ENCODE measurements at places on chromosomes 7 and 10.

- DNase-seq, result peak; percentile 2
Measured at GRCh38 chr7:142739923-142740492, 9.3 kb upstream of the PRSS1 start.

DNA sequence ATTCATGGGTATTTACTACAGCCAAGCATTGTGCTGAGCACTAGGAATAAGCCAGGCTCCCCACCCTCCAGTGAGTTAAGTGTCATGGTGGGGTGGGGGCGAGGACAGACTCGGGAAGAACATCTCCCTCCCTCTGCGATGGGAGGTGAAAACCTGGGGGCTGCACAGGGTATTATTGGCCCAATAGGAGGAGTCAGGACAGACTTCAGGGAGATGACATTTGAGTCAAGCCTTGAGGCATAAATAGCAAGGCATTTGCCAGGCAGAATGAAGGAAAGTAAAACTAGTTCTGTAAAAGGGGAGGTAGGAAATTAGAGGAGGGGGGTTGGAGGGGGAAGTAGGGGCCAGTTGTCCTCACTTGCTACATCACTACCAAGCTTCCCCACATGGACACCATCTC is 18.9 kb downstream of the NKX2-3 start:
- no peak for DNase-seq

DNA sequence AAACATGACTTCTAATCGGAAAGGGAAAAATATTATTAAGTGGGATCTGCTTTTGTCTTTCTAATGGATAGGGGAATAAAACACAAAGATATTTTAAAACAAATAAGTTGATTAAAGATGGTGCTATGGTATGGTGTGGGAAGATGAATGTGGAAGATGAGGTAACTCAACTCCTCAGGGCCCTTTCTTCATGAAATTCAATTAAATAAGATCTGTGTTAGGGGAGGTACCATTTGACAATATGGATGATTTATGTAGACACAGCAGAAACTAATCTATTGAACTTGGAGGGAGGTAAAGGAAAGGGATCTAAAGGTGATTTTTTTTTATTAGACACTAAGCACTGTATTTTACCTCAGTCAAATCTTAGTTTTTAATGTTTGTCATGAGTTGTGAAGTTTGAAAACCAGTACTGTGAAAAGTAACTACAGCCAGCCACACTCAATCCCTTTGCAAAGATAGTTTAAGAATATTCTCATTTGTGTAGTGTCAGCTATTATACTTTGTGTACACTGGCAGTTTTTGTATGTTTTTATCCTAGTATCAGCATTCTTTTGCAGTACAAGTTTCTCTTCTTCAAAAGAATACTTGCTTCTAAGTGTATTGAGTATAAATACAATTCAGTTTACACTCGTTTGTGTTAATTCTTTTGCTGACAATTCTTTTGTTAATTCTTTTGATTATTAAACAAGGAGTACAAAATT is 151.3 kb downstream of the PHF14 start:
- DNase-seq, result no peak

GRCh38 chr10:57507788-57508187 is 759.9 kb downstream of the IPMK start:
- DNase-seq, result no peak

DNA sequence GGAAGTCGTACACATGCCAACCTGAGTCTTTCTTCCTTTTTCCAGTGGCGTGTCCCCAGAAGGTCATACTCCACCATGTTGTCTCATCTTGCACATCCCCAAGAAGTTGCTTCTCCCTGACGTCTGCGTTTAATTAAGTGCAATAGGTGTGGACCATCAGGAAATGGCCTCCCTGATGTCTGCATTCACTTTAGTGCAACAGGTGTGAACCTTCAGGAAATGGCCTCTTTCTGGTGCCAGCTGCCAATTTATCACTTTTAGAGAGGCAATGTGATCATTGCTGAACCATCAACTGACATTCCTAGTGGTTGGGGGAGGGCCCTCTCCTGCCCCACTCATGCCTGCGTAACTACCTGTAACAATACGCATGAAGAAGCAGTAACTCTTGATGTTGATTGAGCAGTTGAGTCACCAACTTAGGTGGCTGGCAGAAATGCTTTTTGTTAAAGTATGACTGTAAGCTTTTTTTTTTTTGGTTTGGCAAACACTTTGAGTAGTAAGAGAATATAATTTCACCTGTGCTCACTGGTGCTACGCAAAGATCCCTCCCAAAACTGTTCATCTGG is 25.8 kb downstream of the SCIN start:
- DNase-seq, result no peak

DNA sequence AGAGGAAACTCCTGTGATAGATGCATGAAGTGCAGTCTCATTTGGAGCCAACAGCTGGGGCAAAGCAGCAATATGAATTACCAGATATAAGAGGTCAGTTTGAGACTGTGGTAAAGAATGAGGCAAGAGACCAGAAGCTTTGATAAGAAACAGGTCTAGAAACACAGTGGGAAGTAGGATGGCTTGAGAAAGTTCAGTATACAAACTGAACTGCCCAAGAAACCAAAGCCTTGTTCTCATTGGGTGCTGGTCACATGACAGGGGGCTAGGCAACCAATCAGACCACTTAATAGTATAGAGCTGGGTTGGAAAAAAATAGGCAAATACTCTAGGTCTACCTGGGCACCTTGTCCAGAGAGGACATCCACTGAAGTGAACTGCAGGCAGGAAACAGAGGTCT is 46.2 kb upstream of the PLCE1 start:
- DNase-seq, result no peak

Data from cardiac fibroblast (primary cell).